ENCODE measurements at places on chromosomes 12 and 14.
A peak's percentile ranks its signal among the peaks of the same experiment; 100 is the strongest.

DNA sequence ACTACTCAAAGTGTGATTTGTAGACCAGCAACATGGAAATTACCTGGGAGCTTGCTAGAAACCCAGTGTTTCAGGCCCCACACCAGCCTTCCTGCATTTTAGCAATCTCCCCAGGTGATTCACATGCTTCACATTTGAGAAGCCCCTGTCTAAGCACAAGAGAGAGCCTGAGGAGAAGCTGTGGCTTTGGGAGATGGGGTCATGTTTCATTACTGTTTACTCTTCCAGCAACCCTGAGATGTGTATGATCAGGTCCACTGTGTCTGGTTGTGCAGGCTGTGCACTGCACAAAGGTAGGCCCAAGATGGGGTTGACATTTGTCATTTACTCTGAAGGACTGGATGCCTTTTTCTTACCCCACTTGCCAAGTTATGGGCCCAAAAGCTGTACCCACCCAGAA lies 190.1 kb downstream of the SLC41A2 start:
- no peak overlapping the region for H3K4me3 ChIP-seq
- no peaks in the 10 kb centered on the region for H3K4me1 ChIP-seq
- no peak overlapping the region for H3K27ac ChIP-seq
- no peak for DNase-seq
- no peaks in the 10 kb centered on the region for H3K36me3 ChIP-seq
- no peaks in the 10 kb centered on the region for H3K27me3 ChIP-seq

DNA sequence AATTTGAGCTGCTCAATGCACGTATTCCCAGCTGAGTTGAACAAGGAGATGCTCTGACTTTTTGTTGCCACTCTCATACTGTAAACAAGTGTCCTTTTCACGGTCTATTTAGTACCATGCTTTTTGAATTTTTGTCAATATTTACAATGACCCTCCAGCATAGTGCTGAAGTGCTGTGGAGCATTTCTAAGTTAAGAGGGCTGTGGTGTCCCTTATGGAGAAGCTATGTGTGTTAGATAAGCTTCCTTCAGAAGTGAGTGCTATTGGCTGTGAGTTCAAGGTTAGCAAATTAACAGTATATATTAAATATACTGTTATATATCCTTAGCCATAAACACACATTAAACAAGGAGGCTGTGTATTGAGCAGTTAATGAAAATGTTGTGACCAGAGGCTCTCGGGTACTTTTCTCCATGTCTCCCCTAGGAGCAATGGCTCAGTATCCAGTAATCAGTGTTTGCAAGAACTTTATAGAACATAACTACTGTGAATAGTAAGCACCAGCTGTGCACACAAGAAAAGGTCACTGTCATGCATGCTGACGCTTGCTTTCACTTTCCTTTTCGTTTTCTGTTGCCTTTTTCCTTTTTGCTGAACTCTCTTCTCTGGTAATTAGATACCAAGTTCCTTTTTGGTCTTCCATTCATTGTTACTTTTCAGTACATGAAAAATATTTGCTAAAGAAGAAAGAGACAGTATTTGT lies 187.2 kb upstream of the NEDD1 start:
- no peak for DNase-seq
- no peaks in the 10 kb centered on the region for H3K4me1 ChIP-seq
- H3K4me3 ChIP-seq: peak overlapping the region; percentile 28
- no peak overlapping the region for H3K27ac ChIP-seq
- no peaks in the 10 kb centered on the region for H3K27me3 ChIP-seq
- H3K36me3 ChIP-seq: no peaks in the 10 kb centered on the region

DNA sequence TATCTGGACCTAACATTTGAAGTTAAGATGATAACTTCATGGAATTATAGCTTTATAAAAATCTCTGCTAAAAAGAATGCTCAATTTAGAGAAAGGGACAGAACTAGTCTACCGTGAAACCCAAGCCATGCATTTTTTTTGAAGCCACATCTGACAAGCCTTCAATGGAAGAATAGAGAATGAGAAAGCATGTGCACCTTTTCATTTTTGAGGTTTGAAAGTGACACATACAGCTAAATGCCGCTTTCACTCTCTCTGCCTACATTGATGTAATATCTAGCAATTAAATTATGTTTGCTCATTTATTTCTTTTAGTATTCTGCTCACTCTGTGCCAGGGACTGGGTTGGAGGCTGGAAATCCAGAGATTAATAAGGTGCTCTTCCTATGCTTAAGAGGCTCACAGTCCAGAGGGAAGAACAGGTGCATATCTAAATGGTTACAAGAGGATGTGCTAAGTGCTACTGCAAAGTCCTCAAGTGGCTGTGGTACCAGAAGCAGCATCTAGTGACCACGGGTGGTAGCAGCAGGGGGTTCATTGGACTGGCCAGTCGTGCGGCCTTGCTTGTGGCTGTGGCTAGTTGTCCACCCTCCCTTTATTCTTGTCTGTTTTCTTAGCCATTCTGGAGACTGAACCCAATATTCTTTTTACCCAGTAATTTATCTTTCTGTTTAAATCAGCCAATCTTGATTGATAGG lies 60.4 kb downstream of the PPP1R36 start:
- no peak overlapping the region for H3K4me3 ChIP-seq
- no peaks in the 10 kb centered on the region for H3K36me3 ChIP-seq
- no peaks in the 10 kb centered on the region for H3K4me1 ChIP-seq
- no peak for DNase-seq

GRCh38 chr14:66507181-66507721 lies 696 bp upstream of the GPHN start:
- peak overlapping the region; percentile 77 for H3K4me3 ChIP-seq
- no peaks in the 10 kb centered on the region for H3K36me3 ChIP-seq
- H3K27me3 ChIP-seq: no peaks in the 10 kb centered on the region
- H3K4me1 ChIP-seq: peaks cover 16% of the 10 kb centered on the region
- DNase-seq: no peak

GRCh38 chr14:56300495-56300894 lies 182.3 kb downstream of the PELI2 start:
- H3K4me3 ChIP-seq: no peak overlapping the region
- DNase-seq: no peak
- no peaks in the 10 kb centered on the region for H3K4me1 ChIP-seq

- H3K36me3 ChIP-seq: no peaks in the 10 kb centered on the region
- no peaks in the 10 kb centered on the region for H3K4me1 ChIP-seq
- no peak for DNase-seq
- no peaks in the 10 kb centered on the region for H3K27me3 ChIP-seq
- no peak overlapping the region for H3K27ac ChIP-seq
- no peak overlapping the region for H3K4me3 ChIP-seq
Observed at GRCh38 chr12:104378427-104378826, 74.9 kb downstream of the EID3 start.

DNA sequence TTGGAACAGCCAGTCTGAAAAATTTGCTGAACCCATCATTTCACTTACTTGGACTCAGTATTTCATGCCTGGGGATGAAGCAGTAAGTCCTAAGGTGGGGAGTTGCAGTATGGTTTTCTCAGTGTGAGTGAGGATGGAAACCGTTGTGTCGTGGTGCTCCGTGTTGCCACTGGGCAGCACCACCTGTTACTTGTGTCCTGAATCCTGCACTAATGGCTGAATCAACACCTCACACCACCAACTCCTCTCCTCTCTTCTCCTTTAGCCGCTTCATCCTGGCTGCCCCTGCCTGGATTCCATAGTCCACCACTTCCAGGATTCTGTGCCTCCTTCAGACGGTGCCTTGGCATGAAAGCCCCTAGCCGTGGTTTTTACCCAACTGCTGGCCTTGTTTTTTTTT lies 3.0 kb upstream of the EP400 start:
- DNase-seq: peak; percentile 11
- H3K27me3 ChIP-seq: no peaks in the 10 kb centered on the region
- H3K4me3 ChIP-seq: no peak overlapping the region
- H3K36me3 ChIP-seq: peaks cover 11% of the 10 kb centered on the region
- H3K27ac ChIP-seq: no peak overlapping the region
- H3K4me1 ChIP-seq: peaks cover 21% of the 10 kb centered on the region

DNA sequence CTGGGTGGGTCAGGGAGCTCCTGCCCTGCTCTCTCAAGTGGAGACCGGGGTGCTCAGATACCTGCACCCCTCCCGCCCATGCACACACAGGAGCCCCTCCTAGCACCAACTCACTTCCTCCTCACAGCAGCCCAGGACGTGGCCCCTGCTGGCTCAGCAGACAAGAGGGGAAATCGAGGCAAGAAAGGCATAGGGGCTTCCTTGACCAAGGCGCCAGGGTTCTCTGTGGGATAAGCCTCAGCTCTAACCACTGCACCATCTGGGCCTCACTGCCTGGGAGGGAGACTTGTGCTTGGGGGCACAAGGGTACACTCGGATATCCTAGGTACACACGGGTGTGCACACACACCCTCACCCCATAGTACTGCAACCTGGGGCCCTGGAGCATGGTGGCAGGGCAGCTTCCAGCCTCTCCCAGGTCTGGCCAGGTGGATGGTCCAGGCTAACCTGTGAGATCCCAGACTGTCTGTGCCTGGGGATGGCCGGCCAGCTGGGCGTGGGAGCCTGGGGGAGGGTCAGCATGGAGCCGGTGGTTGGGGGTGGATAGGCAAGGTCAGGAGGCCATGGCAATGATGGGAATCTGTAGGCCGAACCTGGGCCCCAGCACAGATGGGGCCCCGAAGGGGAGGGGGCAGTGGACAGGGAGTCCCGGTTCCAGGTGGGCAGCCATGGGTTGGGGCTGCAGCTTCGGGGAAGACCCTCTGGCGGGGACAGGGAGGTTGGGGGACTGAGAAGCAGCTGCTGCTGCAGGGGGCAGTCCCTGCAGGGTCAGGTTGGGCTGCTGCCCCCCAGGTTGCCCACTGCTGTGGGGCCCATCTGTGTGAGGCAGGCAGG lies 312.4 kb downstream of the TMEM121 start:
- H3K36me3 ChIP-seq: no peaks in the 10 kb centered on the region
- no peak overlapping the region for H3K27ac ChIP-seq

GRCh38 chr14:68675233-68675577 lies 117.7 kb downstream of the ZFP36L1 start:
- no peaks in the 10 kb centered on the region for H3K36me3 ChIP-seq
- no peak overlapping the region for H3K4me3 ChIP-seq
- no peak overlapping the region for H3K27ac ChIP-seq
- no peaks in the 10 kb centered on the region for H3K27me3 ChIP-seq
- DNase-seq: no peak

DNA sequence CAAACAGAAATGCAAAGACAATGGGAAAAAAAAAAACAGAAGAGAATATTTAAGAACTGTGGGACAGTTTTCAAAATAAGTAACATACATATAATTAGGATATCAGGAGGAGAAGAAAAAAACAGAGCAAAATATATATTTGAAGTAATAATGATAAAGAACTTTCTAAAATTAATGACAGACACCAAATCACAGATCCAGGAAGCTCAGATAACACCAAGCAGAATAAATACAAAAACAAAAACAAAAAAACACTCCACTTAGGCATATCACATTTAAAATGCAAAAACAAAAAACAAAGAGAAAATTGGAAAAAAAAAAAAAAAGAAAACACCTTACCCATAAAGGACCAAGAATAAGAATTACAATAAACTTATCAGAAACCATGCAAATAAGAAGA lies 9.6 kb upstream of the RFX4 start:
- H3K36me3 ChIP-seq: no peaks in the 10 kb centered on the region
- no peaks in the 10 kb centered on the region for H3K4me1 ChIP-seq
- H3K27me3 ChIP-seq: no peaks in the 10 kb centered on the region
- no peak for DNase-seq

DNA sequence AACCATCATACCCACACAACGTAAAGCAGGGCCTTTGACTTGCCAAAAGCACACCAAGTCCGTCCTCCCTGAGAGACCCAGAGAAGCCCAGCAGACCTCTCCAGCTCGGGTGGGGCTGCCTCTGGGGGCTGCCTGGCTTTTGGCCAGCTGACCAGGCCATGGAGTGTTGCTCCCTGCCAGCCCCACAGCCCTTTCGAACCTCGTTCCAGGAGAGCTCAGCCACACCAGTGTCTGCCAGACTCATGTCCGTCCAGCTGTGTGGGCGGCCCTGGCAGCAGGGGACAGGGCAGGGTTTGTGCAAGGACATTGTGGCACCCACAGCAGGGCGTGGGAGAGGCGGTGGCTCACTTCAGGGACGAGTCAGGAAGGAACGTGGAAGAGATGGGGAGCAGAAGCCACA lies 22.6 kb upstream of the IRF2BPL start:
- H3K4me3 ChIP-seq: no peak overlapping the region
- H3K27ac ChIP-seq: peak overlapping the region; percentile 85
- peaks cover 39% of the 10 kb centered on the region for H3K4me1 ChIP-seq

- no peak overlapping the region for H3K4me3 ChIP-seq
- H3K36me3 ChIP-seq: no peaks in the 10 kb centered on the region
- H3K27ac ChIP-seq: peak overlapping the region; percentile 58
- DNase-seq: no peak
- H3K4me1 ChIP-seq: no peaks in the 10 kb centered on the region
Observed at GRCh38 chr14:31505411-31505810, 17.6 kb upstream of the GPR33 start.

DNA sequence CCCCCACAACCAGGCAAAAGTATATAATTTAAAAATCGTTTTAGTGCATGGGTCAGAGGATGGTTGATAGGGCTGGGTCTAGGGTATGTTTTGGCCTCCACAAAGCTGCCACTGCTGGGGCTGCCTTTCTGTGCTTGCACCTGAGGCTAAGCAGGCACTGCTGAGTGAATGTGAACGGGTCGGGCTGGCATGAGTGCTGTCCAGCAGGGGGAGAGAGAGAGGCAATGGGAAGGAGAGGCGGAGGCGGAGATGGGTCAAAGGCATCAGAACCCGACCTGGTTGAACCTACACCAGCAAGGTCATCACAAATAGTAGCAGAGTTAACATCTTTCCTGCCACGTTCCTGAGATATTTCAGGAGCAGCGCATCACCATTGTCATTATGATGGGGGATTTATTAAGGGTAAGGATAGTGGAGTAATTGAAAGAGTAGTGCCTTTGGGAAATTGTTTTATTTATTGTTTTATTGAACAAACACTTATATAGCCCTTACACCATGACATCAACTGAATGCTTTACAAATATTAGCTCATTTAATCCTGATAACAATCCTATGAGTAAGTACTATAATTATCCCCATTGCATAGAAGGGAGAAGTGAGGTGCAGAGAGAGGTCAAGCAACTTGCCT lies 5.8 kb upstream of the NRXN3 start:
- no peaks in the 10 kb centered on the region for H3K27me3 ChIP-seq
- H3K4me1 ChIP-seq: no peaks in the 10 kb centered on the region
- H3K4me3 ChIP-seq: no peak overlapping the region
- H3K36me3 ChIP-seq: no peaks in the 10 kb centered on the region

All from right atrium auricular region (tissue), 2 donors.